ENCODE measurements at places on chromosomes 11 and 22.

DNA sequence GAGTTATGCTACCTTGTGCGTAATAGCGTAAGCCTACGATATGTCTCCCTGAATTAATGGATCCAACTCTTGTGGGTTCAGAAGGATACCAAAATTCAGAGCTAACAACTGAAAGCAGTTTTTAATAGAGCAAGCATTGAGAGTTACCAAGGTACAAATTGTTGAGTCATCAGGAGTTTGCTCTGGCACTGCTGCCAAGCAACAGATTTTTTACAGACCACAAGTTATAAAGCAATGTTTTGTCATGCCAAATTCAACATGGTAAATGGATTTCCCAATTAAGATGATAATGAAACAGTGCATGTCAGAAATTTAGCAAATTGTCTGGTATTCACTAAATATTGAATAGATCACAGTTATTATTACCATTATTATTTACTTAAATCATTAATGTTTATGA is 295.6 kb downstream of the NELL1 start:
- no peak for DNase-seq

- DNase-seq, result no peak
These were observed 4.6 kb downstream of the ST3GAL4 start for GRCh38 chr11:126360049-126360446.

DNA sequence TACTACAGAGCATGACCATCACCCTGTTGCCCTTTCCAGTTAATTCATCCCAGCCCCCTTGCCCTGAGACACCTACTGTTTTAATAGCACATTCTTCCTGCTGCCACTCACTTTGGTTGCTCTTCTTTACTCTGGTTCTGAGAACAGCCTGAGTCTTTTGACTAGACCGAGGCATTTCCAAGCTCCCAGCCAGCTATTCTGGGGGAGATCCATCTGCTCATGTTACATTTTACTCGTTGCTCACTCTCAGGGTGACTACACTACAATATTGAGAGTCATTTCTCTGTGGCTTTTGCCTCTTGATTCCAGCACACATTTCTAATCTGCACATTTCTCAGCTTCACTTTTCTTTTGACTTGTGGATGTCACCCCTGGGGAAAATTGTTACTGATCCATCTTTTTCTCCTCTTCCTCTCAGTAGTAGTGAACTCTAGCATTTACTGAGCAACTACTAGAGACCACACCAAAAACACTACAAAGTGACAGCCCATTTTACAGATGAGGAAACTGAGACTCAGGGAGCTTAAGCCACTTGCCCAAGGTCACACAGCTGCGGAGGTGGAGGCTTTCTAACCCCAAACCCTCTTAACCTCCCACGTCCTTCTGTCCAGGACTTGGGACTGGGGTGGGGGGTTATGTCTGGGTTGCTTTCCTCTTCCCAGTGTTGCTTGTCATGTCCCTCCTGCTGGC is 117.8 kb downstream of the C11orf91 start:
- DNase-seq, result no peak

GRCh38 chr22:39147335-39148025 is 5.0 kb downstream of the CBX7 start:
- peak; percentile 13 for DNase-seq

GRCh38 chr22:47071078-47071806 is 308.8 kb downstream of the TBC1D22A start:
- no peak for DNase-seq

GRCh38 chr11:65085446-65085845 is 1.4 kb downstream of the ZFPL1 start:
- no peak for DNase-seq

DNA sequence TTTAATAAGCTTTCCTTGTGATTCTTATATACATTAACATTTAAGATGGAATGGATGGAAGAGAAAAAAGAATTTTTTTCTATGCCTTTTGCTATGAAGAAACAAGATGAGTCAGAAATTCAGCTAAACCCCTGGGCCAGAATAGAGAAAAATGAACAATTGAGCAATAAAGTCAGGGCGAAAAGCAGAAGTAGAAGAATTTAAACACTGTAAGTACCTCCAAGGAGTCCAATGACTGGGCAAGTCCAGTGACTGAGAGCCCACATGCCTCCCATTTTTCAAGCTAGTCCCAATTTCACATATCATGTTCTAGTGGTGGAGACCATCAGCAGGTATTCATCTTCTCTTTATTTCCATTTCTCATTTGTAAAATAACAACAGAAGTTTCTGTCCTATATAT is 18.6 kb upstream of the APLP2 start:
- no peak for DNase-seq

DNA sequence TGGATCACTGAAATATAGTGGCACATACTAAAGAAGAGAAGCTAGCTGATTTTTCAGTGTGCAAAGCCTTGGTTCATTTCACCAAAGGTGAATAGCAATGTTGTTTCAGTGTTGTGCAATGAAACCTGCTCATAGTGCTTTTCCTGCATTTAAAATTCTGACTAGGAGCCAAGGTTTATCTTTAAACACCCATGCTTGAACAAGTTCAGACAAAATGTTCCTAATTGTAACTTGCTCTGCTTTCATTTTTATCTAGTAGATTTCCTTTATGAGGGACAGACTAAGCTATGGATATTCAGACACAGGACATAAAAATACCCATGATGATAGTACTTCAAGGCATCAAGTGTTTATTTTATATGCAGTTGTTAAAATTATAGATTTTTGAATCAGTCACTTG is 47.7 kb downstream of the BBOX1 start:
- DNase-seq, result no peak

- no peak for DNase-seq
These were observed 69.7 kb downstream of the ELFN2 start for GRCh38 chr22:37357446-37358075.

GRCh38 chr11:75548595-75549272 is 13.3 kb upstream of the SERPINH1 start:
- DNase-seq, result no peak

GRCh38 chr11:68214173-68215086 is 1.3 kb upstream of the KMT5B start:
- DNase-seq, result peak; percentile 59

DNA sequence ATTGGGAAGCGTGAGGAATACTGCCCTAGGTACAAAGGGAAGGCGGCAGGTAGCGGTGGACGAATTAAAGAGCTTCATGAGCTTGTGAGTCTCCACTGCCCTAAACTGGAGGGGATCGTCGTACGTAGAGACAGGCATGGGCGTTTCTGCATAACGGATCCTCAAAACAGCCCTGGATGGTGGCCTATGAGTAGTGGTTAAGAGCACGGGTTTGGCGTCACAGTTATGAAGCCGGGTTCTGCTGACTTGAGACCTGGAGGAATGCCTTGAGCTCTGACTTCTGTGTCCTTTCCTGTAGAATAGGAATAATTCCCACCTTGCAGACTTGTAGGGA is 335 bp downstream of the TMEM138 start:
- peak; percentile 39 for DNase-seq

DNA sequence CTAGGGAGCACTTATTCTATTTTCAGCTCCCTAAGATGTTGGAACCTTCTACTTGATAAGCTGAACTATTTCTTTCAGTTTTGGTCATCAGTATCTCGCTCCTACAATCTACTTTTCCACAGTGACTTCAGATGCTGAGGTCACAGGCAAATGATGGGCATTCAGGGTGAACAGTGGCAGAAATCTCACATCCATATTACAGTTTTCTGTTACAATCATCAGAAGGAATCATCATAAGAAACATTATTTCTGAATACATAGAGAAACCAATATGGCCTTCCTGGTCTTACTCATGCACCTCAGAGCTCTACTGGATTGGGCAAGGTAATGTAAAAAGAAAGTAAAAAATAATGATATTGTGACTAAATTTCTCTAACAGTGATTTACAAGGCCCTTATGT is 39.4 kb upstream of the DDI1 start:
- DNase-seq, result no peak
